Stimulated activated CD4-positive, alpha-beta T cell treated with anti-CD3 and anti-CD28 coated beads, Interleukin-2, amount 100 ng/mL, for 24 hours (primary cell): ENCODE measurements at places on chromosomes 2 and 18.

- no peak for DNase-seq
Observed at GRCh38 chr2:99827296-99827999, 314.9 kb downstream of the AFF3 start.

- no peak for DNase-seq
Observed at GRCh38 chr2:65146078-65146477, 16.2 kb upstream of the RAB1A start.

GRCh38 chr18:78522507-78522906 is 457.1 kb upstream of the SALL3 start:
- DNase-seq, result no peak

GRCh38 chr2:208827549-208828221 is 421.1 kb downstream of the PTH2R start:
- no peak for DNase-seq

GRCh38 chr2:109200616-109201464 is 71.8 kb downstream of the SH3RF3 start:
- no peak for DNase-seq

- no peak for DNase-seq
Observed at GRCh38 chr2:167701651-167702050, 545.7 kb downstream of the STK39 start.

DNA sequence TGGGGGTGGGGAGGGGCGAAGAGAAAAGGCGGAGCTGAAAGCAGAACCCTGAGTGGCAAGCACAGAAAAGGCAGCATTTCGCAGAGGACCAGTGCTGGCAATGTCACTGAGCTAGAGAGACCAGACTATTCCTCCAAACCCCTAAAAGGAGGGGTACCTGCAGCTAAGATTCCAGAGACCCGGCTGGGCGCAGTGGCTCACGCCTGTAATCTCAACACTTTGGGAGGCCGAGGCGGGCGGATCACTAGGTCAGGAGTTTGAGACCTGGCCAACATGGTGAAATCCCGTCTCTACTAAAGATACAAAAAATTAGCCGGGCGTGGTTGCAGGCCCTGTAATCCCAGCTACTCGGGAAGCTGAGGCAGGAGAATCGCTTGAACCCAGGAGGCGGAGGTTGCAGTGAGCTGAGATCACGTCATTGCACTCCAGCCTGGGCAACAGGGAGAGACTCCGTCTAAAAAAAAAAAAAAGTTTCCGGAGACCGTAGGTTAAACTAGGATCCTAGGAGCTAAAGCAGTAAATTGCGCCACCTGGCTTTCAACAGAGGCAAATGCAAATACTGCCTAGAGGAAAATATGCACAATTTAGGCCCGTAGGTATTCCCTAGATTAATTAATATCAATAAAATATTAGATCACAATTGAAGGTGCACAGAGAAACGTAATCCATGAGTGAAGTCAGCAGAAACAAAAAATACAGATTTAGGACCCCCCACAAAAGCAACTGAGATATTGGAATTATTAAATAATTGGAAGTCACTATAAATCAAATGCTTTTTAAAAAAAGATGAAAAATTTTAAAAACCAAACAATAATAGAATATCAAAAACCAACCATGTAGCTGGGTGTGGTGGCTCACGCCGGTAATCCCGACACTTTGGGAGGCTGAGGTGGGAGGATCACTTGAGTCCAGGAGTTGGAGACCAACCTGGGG is 4.9 kb downstream of the UCN start:
- peak; percentile 46 for DNase-seq

DNA sequence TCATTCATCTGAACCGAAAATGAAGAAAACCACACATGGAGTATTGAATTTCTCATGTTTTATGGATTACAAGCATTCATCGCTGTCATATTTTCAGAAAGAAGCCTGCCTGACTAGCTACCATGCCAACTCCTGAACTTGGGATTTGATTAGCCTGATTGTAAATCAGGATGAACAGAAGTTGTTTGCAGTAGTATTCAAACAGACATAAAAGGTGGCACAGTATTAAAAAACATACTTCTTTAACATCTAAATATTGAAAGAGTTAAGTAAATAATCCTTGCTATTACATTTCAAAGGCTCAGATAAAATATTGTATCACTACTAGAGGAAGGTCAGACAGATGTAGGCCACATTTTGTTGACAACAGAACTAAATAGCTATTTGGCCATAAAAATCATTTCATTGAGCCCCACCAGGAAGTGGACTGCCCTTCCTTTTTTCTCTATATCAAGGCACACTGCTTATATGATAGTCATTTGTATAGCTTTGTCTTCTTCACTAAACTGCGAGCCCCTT is 21.6 kb downstream of the SLC38A11 start:
- no peak for DNase-seq

DNA sequence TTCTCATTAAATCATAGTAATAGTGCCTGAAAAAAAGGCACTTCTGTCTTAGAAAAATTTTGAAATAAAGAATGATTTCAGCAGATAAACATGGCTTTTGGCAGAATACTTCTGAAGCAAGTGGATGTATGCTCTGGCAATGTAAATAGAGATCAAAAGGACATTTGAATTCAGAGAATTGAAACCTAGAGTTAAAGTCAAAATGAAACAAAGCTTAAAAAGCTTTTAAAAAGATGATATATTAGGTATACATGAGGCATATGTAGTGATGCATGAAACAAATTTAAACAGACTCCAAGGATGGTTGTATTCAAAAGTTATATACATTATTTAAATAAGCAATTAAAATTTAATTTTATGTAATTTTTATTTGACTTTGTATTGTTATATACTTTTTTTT is 1344.5 kb upstream of the TMEFF2 start:
- no peak for DNase-seq

DNA sequence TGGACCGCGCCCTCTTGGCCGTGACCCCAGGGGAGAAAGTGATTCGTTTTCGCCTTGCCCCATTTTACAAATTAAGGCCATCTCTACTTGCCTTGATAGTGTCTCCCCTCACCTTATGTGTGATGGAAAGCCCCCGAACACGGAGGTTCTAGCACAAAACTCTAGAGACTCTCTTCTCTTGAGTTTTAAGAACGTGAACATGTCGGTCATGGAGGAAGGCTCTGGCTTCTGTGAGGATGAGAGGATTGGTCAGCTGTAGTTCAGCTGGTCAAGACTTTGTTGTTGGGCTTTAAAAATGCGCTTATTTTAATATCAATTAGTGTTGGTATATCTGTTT is 828 bp downstream of the DYNC1I2 start:
- DNase-seq, result no peak

- no peak for DNase-seq
Observed at GRCh38 chr18:2083691-2084090, 487.6 kb downstream of the METTL4 start.

GRCh38 chr2:195151711-195152110 is 505.3 kb upstream of the SLC39A10 start:
- DNase-seq, result no peak

DNA sequence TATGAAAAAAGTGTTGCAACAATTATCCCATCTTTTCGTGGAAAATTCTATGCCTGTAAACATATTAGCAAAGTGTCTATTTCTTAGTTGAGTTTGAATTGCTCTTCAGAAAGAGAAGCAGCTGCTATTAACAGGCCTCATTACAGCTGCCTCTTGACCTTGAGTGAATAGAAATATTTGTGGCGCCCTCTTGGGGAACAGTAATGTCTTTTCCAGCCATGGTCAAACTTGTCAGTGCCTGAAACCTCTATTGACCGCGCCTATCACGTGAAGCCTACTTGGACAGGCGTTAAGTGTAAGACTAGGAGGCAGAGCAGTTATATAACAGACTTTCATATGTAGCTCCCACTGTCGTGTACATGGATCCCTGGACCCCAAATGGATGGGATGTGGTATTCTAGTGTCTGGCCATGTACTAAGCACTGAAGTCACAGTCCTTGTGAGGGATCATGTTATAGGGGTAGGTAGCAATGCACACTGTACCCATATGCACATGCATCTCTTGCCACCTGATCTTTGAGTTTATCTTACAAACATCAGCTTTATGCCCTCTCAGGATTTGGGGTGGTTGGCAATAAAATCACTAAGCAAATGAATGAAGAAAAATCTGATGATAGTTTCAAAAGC is 245.0 kb downstream of the PTGR3 start:
- no peak for DNase-seq

- DNase-seq, result no peak
Observed at GRCh38 chr2:48197618-48198017, 291.3 kb upstream of the FBXO11 start.

- DNase-seq, result no peak
Observed at GRCh38 chr2:184598002-184598315, 370 bp upstream of the ZNF804A start.

GRCh38 chr18:11154368-11154989 is 5.1 kb upstream of the PIEZO2 start:
- no peak for DNase-seq

DNA sequence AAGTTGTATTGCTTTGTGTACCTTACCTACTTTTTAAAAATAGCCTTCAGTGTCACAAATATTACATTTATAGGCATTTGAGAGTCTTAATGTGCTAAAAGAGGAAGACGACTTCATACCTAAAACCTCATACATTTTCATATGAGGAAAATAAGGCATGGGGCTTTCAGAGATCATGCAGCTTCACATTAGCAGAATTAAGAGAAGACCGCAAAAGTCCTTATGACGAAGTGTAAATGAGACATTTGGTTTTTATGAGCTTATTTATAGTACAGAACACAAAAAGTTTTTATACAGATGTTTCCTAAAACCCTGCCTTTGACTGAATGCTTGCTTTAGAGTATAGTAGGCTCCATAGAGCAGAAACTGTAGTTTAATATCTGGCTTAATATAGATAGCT is 10.1 kb upstream of the CCDC138 start:
- no peak for DNase-seq

GRCh38 chr2:100270381-100271146 is 51.7 kb downstream of the LONRF2 start:
- DNase-seq, result no peak

GRCh38 chr2:68403199-68403644 is 38.1 kb downstream of the PLEK start:
- no peak for DNase-seq

DNA sequence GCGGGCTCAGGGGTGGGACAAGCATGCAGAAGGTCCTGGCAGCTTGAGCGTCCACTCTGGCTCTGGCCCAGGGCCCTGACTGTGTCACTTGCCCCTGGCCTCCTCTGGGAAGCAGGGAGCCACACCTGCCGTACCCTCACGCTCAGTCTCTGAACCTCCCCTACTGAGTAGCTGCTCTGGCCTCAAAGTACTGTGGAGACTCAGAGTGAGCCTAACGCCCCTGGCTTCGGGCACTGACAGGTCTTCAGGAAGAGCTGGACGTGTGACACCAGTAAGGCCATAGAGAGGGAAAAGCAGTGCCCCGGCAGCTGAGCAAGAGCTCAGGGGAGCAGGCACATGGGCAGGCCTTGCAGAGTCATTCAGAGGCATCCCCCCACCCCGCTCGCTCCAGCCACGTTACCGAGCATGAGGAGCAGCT is 73.3 kb downstream of the SFXN5 start:
- no peak for DNase-seq

DNA sequence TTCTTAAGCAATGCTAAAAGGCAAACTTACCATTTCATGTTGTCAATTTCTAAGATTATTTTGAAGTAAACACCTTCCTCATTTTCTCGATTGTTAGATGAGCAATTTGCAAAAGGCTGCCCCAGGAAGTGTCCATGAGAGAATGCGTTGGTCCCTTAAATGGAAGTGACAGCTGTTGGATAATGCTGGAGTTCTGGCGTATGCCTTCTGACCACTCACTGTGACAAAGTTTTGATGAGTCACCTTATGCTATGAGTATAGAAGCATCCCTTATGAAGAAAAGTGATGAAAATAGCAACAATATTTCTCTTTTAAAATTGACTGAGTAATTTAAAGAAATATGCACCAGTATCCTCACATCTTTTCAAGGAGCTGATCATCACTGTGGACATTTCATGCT is 1497.5 kb downstream of the DPP10 start:
- DNase-seq, result no peak

DNA sequence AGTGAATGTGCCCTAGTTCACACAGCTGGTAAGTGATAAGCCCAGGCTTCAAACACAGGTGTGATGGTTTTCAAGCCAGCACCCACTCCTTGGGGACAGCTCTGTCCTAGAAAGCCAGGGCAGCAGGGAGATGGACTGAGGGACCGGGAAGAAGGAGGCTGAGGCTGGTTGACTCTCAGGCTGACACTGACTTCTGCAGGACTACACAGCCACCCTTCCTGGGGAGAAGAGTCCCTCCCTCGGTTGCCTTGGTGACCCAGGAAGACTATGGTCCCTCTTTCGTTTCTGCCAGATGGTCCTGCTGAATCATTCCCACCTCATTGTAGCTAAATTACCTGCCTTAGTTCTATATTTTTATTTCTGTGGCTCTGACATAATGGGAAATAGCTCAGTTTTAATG is 11.3 kb upstream of the FSHR start:
- DNase-seq, result no peak

DNA sequence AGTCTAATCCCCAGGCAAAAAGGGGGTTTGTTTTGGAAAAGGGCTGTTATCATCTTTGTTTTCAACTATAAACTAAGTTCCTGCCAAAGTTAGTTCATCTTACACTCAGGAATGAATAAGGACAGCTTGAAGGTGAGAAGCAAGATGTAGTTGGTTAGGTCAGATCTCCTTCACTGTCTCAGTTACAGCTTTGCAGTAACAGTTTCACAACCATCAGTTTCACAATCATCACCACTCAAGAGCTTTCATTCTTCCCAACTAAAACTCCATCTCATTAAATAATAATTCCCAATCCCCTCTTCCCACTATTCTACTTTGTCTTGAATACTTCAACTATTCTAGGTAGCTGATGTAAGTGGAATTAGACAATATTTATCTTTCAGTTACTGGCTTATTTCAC is 200.9 kb downstream of the NYAP2 start:
- no peak for DNase-seq

DNA sequence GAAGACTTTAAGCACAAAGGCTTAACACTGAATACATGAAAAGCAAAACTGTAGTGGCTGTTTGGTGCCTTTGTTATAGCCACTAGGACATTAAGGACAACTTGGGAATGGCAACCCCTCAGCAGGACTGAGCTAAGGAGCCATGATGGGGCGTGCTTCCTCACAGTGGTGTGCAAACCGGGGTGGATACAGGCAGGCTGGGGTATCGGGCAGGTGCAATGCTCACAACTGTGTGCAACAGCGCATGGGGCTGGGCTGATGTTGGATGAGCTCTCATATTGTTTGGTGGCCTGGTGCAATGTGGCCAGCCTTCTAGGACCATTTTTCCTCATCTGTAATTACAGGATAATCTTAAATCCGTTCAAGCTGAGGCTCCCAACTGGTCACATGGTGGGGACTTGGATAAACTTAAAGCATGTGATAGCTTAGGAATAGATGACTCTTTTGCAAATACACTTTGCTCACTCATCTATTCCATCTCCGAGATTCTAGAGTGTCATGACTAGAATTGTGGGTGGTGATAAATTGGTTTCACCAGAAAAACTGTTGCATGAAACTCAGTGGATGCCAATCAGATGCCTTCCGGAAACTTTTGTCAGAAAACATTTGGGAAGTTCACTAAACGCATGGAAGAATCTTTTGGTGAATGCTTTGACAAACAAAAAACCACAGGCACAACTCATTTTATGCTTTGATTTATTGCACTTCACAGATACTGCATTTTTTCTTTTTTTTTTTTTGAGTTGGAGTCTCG is 116.5 kb downstream of the PXDN start:
- DNase-seq, result no peak

- DNase-seq, result peak; percentile 43
Observed at GRCh38 chr18:24054130-24054529, 39.6 kb downstream of the TTC39C start.

GRCh38 chr2:121475811-121476571 is 54.7 kb upstream of the RNU4ATAC start:
- no peak for DNase-seq

- no peak for DNase-seq
Observed at GRCh38 chr18:28974504-28974903, 797.6 kb upstream of the CDH2 start.

GRCh38 chr18:2855560-2856350 is 8.9 kb downstream of the EMILIN2 start:
- DNase-seq, result no peak
